Stimulated activated CD8-positive, alpha-beta memory T cell treated with anti-CD3 and anti-CD28 coated beads, Interleukin-2, amount 100 ng/mL, for 1 hour (primary cell): ENCODE measurements at places on chromosomes 1 and 21.

- no peak for DNase-seq
These were observed 4.7 kb upstream of the ZNF496 start for GRCh38 chr1:247336390-247336789.

- DNase-seq, result no peak
These were observed 110.3 kb downstream of the SEC16B start for GRCh38 chr1:177859572-177859971.

- DNase-seq, result no peak
These were observed 9.9 kb upstream of the MPL start for GRCh38 chr1:43327549-43328292.

DNA sequence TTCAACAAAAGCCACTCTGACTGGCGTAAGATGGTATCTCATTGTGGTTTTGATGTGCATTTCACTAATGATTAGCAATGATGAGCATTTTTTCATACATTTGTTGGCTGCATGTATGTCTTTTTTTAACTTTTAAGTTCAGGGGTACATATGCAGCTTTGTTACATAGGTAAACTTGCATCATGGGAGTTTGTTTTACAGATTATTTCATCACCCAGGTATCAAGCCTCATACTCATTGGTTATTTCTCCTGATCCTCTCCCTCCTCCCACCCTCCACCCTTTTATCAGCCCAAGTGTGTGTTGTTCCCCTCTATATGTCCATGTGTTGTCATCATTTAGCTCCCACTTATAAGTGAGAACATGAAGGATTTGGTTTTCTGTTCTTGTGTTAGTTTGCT lies 154.1 kb upstream of the POGK start:
- no peak for DNase-seq

DNA sequence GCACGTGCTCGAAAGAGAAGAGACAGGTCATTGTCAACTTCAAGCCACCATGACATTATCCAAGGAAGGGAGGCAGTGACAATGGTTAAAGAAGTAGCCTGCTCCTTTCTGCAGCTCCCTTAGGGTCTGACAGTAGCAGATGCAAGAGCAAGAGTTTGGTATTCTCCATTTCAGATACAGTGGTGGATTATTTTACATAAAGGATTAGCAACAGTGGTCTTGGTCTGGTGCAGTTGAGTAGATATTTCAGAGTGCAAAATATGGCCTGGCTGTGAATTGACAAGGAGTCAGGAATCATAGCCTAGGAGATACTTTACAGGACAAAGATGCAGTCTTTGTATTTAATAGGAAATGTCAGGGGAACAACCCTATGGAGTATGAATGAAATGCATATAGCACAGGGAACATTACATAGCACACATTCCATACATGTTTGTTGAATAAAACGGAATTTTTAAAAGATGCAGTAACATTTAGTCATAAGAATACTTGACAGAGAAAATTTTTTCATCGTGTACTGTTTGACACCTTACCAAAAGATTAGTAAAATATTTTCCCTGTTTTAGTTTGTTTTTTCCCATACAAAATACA lies 41.8 kb downstream of the CHRM3 start:
- no peak for DNase-seq

GRCh38 chr1:111847466-111847865 lies 91.8 kb downstream of the DDX20 start:
- DNase-seq, result no peak
